ENCODE measurements at places on chromosomes 1 and 21.
A peak's percentile ranks its signal among the peaks of the same experiment; 100 is the strongest.

DNA sequence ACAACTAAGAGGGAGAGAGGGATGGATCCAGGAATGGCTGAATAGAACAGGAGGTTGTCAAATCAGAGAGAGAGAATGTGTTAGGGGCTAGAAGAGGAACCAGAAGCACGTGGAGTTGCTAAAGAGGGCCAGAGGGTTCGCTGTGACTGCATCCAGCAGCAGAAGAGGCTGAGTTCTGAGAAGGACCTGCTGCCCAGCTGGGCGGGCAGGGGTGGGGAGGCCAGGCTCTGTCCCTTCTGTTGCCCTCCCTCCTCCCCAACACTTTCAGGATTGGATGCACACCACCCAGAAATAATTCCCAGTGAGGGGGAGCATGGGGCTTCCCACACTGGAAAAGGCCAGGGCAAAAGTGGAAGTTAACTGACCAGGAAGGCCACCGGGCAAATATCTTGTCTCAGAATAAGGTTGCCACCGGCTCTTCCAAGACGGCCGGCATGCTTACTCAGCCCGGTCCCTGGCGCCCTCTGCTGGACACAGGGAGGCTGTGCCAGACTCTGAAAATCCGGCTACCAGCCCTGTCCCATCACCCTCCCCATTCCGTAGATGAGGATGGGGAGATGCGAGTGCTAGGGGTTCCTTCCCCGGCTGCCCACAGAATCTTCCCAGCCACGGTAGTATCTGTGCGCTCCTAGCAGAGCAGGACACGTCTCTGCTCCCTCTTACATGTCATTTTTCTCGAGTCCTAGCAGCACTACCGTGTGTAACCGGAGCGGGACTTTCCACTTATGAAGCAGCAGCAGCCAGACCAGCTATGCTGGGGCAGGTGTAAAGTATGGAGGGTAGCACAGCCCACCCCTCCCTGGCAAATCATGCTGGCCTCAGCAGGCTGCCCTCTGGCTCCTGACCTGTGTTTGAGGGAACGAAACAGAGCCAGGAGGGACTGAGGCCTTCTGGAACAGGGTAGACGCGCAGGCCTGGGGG lies 46.8 kb upstream of the A3GALT2 start:
- DNase-seq: peak; percentile 89

- no peak for DNase-seq
These were observed 155.0 kb downstream of the PIGK start for GRCh38 chr1:77064246-77064645.

DNA sequence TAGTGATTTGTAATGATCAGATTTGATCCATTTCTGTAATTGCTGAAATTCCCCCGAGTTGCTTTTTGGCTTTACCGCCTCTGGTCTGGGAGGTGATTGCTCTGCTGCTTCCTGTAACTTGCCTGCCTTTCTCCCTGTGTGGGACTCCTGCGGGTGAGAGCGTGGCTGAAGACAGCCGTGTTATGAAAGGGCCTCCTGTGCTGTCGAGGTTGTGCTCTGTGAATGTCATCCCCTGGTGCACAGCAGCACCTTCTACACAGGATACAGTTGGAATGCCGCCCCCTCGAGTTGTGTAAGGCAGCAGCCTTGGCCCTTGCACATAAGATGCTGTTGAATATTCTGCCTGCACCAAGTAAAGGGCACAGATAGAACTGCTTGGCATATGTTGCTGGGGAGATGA lies 5.9 kb downstream of the SOD1 start:
- DNase-seq: no peak

DNA sequence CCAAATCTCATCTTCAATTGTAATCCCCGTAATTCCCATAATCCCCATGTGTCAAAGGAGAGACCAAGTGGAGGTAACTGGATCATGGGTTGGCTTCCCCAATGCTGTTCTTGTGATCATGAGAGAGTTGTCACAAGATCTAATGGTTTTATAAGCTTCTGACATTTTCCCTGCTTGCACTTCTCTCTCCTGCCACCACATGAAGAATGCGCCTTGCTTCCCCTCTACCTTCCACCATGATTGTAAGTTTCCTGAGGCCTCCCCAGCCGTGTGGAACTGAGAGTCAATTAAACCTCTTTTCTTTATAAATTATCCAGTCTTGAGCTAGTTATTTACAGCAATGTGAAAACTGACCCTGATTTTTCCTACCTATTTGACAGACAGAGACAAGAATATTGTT lies 162.5 kb upstream of the SYT6 start:
- no peak for DNase-seq

GRCh38 chr1:28246427-28246832 lies 10.5 kb downstream of the ATP5IF1 start:
- DNase-seq: peak; percentile 27

DNA sequence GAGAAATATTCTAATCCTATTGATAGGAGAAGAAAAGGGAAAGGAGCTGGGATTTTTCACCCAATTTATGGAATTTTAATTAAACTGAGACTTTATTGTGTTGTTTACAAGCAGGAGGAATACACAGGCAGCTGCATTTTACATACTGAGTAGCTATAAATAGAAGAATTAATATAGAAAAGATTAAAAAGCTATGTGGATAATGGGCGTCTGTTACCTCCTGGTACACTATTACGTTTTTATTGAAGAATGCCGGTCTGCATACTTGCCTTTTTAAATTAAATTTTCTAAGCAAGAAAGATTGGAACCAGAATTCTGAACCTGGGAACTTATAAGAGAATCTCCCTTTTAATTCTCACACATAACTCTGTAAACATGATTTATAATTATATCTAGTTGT lies 52.1 kb upstream of the CACHD1 start:
- DNase-seq: no peak

GRCh38 chr1:10788592-10789006 lies 7.8 kb downstream of the CASZ1 start:
- DNase-seq: no peak

DNA sequence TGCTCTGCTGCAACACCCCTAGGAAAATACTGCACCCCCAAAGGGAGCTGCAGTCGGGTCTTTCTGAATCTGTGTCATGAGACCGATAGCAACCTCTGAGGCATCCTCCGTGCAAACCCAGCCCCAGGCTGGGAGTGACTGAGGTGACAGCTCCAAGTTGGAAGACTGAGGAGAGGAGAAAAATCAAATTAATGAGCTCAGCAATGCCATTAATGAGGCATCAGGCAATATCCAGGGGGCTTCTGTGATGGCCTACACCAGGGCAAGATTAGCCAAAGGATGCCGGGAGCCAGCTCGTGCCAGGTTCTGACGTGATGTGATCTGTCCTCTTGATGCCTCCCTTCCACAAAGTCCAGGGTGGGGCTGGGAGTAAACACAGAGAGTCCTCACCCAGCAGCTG lies 30.8 kb upstream of the PSMB2 start:
- DNase-seq: no peak

DNA sequence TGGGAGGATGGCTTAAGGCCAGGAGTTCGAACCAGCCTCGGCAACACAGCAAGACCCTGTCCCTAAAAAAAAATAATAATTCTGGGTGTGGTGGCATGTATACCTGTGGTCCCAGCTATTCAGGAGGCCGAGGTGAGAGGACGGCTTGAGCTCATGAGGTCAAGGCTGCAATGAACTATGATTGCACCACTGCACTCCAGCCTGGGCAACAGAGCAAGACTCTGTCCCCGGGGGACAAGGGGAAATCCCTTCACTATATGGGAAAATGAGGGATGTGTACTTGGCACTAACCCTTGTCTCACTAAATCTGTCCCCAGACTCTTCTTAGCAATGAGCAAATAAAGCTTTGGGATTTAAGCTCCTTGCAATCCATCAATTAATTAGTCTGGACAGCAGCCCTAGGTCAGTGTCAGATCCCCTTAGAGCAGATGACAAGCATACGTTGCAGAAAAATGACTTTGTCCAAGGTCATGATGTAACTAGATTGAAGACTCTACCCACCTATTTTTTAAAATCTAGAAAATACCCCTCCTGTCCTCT lies 9.4 kb downstream of the KDM5B start:
- no peak for DNase-seq

DNA sequence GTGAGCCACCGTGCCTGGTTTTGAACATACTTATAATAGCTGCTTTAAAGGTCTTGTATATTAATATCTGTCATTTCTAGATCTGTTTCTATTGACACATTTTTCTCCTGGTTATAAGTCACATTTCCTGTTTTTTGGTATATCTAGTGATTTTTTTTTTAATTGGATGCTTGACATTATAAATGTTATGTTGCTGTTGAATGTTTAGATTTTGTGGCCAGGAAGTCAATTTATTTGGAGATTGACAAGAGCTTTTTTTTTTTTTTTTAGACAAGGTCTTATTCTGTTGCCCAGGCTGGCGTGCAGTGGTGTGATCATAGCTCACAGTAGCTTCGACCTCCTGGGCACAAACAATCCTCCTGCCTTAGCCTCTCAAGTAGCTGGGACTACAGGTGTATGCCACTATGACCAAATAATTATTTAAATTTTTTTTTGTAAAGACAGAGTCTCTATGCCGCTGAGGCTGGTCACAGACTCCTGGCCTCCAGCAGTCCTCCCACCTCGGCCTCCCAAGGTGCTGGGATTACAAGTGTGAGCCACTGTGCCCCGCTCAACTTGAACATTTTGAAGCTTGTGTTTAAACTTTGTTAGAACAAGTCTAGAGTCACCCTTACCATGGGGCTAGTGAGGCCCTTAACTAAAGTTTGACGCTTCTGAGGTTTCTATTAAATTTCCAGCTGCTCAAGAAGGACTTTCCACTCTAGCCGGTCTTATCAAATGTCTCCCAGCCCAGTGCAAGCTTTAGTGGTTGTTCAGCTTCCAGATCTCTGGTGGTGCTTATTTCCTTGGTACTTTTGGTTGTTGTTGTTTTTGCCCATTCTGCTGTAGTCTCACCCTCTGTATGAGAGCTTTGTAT lies 8.6 kb upstream of the CHI3L2 start:
- no peak for DNase-seq

GRCh38 chr1:99180915-99181314 lies 83.4 kb upstream of the PLPPR4 start:
- no peak for DNase-seq

DNA sequence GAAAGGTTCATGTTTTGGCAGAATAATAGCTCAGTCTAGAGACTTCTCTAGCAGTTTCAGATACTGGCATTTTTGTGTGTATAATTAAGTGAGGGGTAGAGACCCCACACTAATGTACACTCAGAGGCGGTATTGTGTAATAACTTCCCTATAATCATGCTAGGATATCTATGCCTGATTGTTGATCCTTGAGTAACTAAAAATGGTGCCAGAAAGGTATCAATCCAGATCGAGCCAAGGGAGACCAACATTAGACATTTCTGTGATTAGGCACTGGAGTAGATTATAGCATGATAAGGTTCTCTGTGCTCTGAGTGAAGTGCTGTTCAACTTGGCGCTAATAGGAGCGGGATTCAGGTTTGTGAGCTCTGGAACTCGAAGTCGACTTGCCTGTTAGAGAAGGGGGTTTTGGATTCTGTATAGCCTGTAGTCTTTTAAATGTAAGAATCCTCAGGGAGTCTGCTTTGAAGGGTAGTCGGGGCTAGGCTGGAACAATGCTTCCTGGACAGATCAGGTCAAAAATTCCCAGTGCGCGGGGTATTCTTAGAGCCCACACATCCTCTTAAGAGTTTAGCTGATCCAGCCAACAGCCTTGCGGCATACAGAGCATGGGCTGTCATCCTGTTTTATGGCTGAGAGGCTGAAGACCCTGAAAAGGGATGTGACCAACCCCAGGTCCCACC lies 24.2 kb downstream of the MAN1C1 start:
- DNase-seq: no peak

- no peak for DNase-seq
These were observed 37.4 kb downstream of the ACOT11 start for GRCh38 chr1:54585181-54586066.

GRCh38 chr1:68454534-68454933 lies 4.8 kb upstream of the RPE65 start:
- no peak for DNase-seq

DNA sequence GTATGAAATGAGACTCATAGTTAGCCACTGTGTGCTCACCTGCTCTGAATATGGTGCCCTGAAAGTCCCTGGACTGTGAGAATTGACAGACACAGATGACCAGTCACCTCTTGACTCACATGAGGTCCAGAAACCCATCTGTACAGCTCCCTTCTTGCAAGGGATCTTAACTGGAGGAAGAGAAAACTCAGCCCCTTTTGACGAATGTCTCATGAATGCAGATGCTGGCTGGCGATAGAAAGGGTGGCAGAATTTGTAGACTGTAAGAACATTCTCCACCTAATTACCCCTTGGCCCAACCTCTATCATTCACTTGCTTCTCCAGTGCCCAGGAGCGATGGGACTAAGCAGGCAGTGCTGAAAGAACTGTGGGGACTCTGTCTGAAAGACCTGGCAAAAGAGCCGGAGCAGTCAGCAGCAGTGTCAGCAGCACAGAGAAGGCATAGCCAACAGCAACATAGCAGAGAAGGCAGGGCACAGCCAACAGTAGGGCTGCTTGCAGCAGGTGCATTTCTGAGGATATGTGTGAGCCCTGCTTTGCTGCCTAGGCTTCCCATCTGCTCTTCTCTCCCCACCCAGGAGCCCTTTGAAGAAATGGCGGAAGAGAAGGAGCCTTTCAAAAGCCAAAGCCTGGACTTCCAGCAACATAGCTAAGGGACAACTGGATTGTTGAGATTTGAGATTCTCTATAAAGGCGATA lies 25.8 kb upstream of the IFNGR2 start:
- DNase-seq: no peak

DNA sequence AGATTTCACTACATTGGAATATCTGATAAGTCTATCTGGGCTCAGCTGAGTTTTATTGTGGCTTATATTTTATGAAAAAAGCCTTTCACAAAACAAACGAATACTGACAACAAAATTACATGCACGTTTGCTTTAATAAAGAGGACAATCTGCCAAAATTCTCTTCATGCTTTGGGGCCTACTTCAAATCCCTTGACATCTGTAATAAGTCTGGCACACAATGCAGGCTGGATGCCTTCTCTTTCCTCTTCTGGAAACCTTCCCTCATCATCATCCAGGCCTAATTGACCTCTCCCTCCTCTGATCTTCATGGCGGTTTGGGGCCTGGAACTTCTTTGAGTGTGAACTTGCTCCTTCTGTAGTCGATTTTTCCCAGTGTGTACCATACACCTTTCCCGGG lies 70.3 kb downstream of the MAP10 start:
- no peak for DNase-seq

- no peak for DNase-seq
These were observed 16.8 kb downstream of the FNDC7 start for GRCh38 chr1:108729481-108729880.

DNA sequence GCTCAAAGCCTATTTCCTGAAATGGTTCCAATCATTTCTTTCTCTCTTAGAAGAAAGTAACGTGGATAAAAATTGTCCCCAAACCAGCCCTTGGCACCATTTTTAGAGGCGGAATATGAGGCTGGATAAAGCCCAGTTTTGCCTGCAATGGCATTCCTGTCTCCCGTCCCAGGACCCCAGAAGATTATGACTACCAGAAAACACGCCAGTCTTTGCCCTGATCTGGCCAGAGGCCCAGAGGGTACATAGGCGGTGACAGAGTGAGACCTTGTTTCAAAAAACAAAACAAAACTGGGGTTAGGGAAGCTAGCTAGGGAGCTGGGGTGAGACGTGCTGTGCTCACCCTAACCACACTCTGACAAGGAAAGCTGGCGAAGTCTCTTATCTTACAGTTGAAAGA lies at the start of gene AADACL4:
Gene AADACL4 (plus strand): TSS at position 301 of the 400 bp plus-strand sequence. CDS start 462 bp downstream, outside the sequence.
- DNase-seq: no peak

All from activated CD4-positive, alpha-beta T cell treated with anti-CD3 and anti-CD28 coated beads, Interleukin-2, amount 50 U/mL, for 1 hour (primary cell).